ENCODE measurements at places on chromosomes 2 and 18.

- no peak for DNase-seq
Observed at GRCh38 chr18:51122266-51123045, 75.0 kb downstream of the MEX3C start.

GRCh38 chr2:194304191-194304590 lies 1352.8 kb upstream of the SLC39A10 start:
- DNase-seq, result no peak

- no peak for DNase-seq
Observed at GRCh38 chr2:100817388-100817985, 2.5 kb upstream of the NPAS2 start.

DNA sequence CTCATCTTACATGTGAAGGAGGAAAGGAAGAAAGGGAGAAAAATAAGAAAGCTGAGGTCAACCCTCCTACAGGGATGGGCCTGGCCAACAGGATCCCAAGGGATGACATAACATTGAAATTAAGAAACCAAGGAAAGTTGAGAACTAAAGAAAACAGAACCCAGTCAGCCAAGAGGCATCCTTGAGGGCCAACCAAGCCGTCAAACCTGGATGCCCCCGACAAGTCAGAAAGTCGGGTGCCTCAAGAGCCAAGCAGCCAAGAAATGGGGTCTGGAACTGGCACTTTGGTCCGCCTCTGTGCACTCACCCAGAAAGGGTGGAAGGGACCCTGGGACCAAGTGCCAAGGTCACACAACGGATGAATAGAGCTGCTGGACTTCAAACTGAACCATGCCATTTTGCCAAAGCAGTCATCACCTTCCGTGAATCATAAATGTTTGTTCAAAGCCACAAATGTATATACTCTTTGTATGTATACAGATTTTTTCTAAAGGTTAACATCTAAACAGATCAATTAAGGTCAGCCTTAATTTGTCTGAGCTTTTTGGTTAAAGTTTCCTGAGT lies 27.0 kb upstream of the PTPN4 start:
- DNase-seq, result no peak

- no peak for DNase-seq
Observed at GRCh38 chr18:35542356-35542755, 39.2 kb upstream of the GALNT1 start.

- no peak for DNase-seq
Observed at GRCh38 chr2:160720098-160720497, 226.5 kb upstream of the RBMS1 start.

GRCh38 chr2:231191896-231192872 lies 6.2 kb upstream of the ARMC9 start:
- no peak for DNase-seq

GRCh38 chr2:105450471-105450870 lies 51.6 kb upstream of the FHL2 start:
- peak; percentile 6 for DNase-seq

GRCh38 chr2:120235681-120236080 lies 12.5 kb upstream of the TMEM185B start:
- no peak for DNase-seq

DNA sequence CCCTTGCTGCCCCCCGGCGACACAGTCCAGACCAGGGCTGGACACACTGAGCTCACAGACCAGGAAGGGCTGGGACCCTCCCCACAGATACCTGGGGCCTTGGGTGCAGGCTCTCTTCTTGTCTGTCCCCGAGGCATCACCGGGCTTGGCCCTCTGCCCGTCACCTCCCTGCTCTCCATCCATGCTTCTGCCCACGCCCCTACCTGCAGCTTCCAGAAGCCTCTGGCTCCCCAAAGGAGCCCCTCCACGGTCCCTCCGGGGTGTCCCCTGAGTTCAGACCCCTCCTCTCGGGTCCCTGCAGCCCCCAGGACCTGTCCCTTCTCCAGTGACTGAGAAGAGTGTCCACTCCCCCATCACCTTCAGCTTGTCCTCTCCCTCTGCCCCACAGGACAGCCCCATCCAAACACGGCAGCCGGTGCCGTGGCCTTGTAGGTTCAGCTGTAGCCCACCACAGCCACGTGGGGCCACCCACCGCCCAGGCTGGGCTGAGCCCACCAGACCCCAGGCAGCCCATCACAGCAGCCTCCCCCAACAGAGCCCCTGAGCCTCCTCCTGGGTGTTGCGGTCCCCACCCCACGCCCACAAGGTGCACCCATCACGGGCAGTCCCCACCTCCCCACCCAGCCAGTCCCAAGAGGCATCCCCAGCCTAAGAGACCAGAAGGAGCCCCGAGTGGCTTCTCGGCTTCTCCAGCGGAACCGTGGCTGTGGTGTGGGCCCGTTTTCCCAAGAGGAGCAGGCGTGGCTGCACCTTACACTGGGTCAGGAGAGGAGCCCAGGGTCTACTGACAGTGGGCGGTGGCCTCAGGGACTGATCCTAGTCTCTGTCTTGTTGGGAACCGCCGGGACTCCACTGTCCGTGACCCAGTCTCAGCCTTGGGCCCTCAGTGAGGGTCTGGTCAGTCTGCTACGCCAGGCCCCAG lies 53.1 kb downstream of the RAMP1 start:
- no peak for DNase-seq

DNA sequence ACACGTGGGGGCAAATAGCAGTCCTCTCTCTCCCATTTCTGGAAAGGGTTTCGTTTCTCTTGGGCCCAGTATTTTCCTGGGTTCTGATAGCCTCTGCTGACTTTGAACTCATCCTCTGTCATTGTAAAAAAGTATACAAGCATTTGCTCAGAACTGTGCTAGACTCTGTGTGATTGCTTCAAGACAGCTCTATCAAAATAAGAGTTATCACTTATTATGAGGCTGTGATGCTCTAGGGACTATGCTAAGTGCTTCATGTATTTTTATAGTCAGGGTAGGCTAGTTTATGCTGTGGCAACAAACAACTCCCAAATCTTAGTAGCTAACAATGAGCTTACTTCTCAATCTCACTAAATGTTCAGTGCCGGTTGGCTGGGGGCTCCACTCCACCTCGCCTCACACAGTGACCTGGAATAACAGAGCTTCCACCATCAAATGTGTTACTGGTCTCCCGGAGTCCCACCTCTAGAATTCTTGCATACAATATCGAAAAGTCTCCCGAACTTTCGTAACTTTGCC lies 110.8 kb upstream of the CDC42EP3 start:
- no peak for DNase-seq

DNA sequence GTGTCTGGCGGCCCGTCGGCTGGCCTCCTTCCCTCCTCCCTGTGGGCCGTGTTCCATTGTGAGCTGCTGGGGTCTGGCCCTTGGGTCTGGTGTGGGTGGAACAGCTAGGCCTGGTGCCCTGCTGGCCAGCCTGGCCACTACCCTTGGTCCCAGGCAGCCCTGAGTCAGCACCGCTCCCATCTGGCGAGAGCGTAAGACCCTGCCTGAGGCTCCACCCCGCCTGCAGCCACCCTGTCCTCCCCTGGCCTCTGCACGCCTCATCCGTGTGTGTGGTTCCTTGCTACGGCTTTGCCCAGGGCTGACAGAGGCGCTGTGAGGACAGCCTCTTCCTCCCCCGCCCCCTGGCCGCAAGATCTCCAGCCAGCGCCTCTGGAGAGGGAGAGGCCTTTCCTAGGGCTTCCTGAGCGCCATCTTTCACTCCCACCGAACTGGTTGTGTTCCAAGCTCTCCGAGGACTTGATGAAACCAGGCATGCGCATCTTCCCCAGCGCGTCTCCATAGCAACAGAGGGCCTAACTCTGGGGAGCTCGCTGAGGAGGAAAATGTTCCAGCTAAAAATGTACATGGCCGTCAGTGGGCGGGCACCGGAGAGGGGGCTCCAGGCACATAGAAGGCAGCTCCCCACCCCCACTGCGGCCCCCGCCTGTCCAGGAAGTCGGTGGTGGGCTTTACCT lies 83.0 kb downstream of the STPG4 start:
- no peak for DNase-seq

DNA sequence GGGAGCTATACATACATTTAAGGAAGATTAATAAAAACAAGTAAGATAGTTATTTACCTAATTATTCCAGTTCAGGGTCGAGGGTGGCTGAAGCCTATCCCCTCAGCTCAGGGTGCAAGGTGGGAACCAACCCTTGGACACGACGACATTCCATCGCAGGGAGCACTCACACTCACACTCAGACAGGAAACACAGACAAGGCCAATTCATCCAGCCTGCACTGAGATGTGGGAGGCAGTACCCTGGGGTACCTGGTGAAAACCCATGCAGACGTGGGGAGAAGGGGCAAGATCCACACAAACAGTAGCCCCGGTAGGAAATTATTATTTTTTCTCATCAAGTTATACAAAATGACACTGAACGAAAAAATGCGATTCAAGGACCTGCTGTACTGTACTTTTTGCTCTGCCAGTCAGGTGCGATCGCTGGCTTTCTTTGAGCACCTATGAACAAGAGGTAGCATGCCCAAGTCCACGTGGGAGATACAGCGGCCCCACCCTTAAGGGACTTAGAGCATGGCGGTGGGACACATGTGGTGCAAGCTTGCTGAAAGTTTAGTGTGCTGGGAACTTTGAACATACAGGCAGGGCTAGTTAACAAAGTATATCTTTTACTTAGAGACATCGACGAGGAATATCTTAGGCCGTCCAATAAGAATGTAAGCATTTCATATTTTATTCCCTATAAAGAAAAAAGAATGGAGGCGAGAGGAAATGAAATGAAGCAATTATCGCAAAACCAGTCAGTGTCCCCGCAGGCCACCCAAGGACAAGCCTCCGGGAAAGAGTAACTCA lies 624 bp downstream of the METTL8 start:
- DNase-seq, result peak; percentile 86

- DNase-seq, result no peak
Observed at GRCh38 chr2:181697126-181697525, 16.8 kb upstream of the NEUROD1 start.

DNA sequence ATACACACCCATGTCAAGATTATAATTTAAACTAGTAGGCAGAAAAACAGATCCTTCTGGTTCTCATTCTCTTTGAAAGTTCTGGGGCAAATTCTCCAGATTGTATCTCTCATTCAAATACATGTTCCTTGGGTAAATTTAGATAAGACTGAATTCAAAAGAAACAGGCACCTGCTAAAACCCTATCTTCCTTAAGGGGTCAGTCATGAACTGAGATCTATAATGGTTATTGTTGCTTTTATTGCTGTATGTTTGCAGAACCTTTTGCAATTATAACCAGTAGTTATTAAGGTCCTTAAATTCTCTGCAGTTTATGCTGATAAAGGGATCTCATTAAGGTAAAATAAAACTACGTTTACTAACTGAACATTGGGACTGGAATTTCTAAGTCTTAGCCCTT lies 83.5 kb downstream of the MYO5B start:
- DNase-seq, result peak; percentile 24

DNA sequence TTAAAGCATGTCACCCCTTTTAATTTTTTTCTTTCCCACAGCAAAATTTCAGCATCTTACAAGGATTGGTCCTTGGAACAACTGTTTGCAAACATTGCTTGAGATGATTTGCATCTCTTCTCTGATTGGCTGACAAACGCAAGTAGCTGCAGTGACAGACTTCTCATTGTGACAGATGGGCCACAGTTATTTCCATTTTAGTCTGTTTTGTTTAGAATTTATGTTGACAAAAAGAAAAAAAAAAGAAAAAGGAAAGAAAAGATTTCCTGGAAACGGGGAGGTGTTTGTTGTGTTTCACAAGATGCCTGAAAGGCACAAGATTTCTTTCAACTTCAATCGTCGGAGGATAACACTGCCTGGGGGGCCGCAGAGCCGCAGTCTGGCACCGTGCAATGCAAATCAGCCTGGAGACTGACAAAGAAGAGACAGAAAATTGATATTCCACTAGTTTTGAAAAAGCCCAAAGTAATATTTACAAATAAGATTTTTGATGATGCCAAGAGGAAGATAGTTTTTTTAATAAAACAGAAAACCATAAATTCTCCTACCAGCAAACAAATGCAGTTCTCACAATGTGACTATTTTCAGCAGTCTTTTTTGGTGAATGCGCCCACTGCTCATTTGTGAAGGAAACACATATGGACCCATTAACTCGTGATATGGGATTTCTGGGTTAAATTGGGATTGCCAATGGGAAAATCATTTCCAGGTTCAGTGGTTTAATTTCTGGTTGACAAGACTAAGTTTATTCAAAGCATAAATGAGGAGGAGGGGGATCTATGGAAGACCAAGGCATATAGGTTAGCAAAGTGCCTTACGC lies 296.2 kb upstream of the SMIM21 start:
- DNase-seq, result no peak

- no peak for DNase-seq
Observed at GRCh38 chr2:216299588-216299987, 72.7 kb downstream of the MARCHF4 start.

DNA sequence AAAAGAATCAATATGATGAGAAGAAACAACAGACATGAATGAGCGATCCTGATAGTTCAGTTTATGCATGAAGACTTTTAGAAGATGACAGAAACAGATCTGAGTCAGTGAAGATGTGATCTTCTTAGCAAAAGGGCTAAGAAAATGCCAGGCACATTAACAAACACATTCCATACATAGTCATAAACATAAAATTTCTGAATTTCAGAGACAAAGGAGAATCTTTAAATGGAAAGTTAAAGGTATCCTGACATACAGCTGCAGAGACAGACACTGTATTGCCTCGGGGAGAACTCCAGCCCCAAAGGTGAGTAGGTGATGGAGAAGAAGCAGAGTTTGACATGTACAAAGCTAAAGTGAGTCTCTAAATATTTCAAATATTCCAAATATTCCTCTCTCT lies 40.6 kb upstream of the FN1 start:
- DNase-seq, result no peak

GRCh38 chr2:173388795-173389194 lies 34.1 kb downstream of the CDCA7 start:
- DNase-seq, result no peak

GRCh38 chr2:41729800-41730364 lies 317.9 kb upstream of the PKDCC start:
- no peak for DNase-seq

DNA sequence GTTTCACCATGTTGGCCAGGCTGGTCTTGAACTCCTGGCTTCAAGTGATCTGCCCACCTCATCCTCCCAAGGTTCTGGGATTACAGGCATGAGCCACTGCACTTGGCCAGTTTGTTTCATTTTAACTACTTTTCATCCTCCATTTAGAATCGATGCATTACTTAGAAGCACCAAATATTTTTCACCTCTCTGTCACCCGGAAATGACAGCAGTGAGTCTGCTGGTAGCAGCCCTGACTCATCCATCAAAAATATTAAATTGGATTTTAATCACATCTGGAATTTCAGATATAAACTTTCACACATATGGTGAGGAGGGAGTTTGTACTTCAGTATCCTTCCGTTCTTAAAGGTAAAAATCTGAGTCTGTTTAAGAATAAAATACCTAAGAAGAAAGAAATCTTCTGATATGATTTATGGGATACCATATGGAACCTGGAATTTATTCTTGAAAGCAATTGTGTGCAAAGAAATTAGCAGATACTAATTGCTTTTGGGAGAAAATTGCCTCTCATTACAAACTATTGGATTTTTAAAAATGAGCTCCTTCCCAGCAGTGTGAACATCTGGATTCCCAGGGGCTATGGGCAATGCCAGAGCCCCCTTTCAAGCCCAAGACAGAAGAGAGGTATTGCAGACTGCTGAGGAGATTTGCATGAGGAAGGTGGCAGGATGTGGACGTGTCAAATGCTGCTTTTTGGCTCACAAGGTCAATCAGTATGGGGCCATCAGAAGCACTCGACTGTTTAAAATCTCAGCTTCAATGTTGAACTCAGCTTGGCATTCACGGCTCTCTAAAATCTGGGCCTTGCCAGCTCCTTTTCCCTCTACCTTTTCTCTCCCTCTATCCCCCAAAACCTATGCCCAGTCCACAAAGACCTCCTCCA lies 279.5 kb upstream of the SIX2 start:
- DNase-seq, result no peak

- DNase-seq, result peak; percentile 12
Observed at GRCh38 chr2:30448308-30448707, 1.3 kb downstream of the LCLAT1 start.

- DNase-seq, result no peak
Observed at GRCh38 chr18:22509423-22509822, 91.7 kb upstream of the CTAGE1 start.

- DNase-seq, result no peak
Observed at GRCh38 chr2:148049284-148049683, 28.4 kb downstream of the MBD5 start.

Data from NAMALWA (cell line).